ENCODE measurements at places on chromosomes 3 and 15.

DNA sequence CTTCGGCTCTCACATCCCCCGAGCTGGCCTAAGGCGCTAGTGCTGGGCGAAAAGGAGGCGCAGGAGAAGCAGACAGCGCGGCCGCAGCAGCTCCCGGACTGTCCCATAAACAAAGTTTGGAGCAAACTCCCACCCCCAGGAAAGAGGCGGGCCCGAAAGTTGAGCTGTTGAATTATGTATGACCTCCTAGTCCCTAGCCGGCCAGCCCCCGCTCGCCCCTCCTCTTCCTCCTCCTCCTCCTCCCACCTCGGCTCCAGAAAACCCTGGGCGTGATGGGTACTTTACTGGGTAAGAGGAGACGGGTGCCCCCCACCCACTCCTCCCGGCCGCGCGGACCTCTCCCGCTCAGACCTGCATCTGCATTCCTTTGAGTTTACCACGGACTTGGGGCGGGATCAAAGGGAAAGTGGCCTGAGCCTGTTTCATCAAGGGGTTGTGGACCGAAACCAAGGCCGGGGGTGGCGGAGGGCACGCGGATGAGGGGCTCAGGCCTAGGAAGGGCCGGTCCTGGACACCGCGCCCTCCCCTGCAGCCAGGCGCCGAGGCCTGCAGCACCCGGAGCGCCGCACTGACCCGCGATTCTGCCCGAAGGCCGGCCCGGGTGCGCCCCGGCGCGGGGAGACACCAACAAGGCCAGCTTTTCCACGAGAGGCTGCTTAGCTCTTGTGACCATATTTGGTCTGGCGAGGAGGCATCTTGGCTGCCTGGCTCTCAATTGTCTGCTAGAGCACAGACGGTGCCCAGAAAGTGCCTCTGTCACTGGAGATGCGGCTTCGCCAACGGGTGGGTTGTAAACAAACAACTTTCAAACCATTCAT lies at the start of gene WWTR1:
Gene WWTR1, minus strand, starts transcription at position 100 of the 818 bp plus-strand sequence. CDS start 719 bp downstream, outside the sequence.
- peak; percentile 13 for DNase-seq

GRCh38 chr3:30496066-30496966 lies 110.1 kb upstream of the TGFBR2 start:
- no peak for DNase-seq

GRCh38 chr3:169456900-169457299 lies 206.6 kb downstream of the MECOM start:
- no peak for DNase-seq

DNA sequence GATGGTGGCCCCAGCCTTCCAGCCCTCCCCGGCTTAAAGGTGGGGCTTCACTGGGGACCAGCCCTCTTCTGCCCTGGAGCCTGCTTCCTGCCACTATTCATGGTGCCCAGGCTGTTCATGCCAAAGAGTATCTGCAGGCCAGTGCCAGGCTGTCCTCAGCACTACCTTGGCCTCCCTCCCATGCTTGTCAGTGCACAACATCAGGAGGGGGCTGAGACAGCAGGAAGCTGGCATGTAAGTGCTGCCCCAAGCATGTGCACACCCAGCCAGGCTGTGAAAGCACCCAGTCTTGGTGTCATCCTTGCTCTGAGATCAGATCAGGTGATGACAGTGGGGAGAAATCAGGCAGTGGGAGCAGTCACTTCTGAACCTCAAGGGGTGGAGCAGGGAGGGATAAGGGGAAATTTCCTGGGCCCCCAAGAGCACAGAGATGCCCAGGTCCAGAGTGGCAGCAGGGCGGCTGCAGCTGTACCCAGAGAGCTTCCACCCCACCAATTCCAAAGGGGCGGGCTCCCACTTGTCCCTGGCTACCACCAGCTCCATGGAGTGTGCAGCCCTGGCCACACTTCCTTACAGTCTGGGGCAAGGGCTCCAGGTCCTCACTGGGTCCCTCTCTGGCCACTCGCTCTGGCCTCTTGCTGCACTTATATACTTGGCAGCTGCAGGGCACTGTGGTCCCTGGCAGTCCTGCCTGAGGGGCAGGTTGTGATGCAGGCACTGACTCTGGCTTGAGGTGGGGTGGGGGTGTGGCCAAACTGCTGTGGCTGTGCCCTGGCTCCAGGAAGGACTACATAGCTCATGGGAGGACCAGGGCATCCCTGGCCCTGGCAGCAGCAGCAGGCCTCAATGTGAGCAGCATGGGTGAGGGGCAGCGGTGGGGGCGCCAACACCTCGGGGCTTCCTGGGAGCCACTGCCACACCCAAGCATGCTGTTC lies 91.4 kb upstream of the TNFSF10 start:
- DNase-seq: no peak

- no peak for DNase-seq
These were observed 53.0 kb downstream of the ZNF148 start for GRCh38 chr3:125322166-125322565.
